Sigmoid colon (tissue), 7 donors: ENCODE measurements at places on chromosomes 7 and 10.

- no peak for DNase-seq
These were observed 178.5 kb downstream of the GPAM start for GRCh38 chr10:112005044-112005443.

- DNase-seq, result no peak
These were observed 49.6 kb upstream of the BTRC start for GRCh38 chr10:101304316-101304715.

- peak; percentile 74 for DNase-seq
These were observed 444.0 kb upstream of the MGMT start for GRCh38 chr10:129023082-129023481.

- peak; percentile 78 for DNase-seq
These were observed 68.3 kb downstream of the NAMPT start for GRCh38 chr7:106216517-106216922.

DNA sequence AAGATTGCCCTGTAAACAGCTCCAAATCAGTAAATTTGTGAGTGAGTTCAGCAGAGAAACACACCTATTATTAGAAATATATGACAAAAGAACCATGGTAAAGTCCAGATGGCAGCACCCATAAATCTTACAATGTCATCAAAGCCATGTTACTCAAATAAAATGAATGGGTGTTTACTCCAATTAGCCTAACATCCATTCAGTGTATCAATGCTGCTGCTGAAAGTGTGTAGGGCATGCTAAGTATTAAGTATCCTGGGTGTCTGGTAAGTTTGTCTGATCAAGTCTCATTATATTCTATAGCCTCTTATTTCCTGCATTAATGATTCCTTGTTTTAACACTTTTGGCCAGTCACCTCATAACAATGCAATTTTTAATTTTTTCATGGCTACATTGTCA is 185.5 kb upstream of the STEAP4 start:
- no peak for DNase-seq

- no peak for DNase-seq
These were observed 2.6 kb downstream of the TLX1 start for GRCh38 chr10:101133489-101134298.

GRCh38 chr10:38147686-38148085 is 53.5 kb downstream of the ZNF37A start:
- DNase-seq, result no peak

GRCh38 chr7:139117599-139118233 is 8.2 kb upstream of the ZC3HAV1 start:
- DNase-seq, result no peak

DNA sequence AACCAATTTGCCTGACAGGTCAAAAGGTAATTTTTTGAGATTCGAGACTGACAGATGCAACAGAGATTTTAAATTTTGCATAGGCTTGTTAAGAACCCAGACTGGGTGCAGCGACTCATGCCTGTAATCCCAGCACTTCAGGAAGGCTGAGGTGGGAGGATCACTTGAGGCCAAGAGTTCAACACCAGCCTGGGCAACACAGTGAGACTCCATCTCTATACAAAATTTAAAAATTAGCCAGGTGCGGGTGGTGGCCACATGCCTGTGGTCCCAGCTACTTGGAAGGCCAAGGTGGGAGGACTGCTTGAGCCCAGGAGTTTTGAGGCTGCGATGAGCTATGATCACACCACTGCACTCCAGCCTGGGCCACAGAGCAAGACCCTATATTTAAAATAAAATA is 34.6 kb downstream of the AMZ1 start:
- peak; percentile 40 for DNase-seq

GRCh38 chr10:96427291-96427690 is 68.5 kb upstream of the OPALIN start:
- DNase-seq, result no peak

DNA sequence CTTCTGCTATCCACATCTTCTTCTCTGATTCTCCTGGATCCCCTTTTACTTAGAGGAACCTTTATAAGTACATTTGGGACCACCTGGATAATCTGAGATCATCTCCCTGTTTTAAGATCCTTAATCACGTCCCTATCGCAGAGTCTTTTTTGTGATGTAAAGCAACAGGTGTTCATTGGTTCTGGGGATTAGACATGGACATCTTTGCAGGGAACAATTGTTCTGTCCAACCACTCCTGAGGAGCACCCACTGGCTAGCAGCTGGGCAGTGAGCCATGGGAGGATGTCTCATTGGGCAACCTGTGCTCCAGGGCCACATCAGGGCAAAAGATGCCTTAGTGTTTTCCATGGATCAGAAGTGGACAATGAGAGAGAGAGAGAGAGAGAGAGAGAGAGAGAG is 56.0 kb downstream of the ZNF800 start:
- no peak for DNase-seq

GRCh38 chr7:157552295-157552993 is 215.6 kb downstream of the DNAJB6 start:
- no peak for DNase-seq

- no peak for DNase-seq
These were observed 134.7 kb downstream of the POLR1F start for GRCh38 chr7:19574131-19574530.

GRCh38 chr10:102648269-102648888 is 4.1 kb downstream of the TRIM8 start:
- DNase-seq, result no peak

GRCh38 chr7:134343796-134344195 is 27.1 kb upstream of the SLC35B4 start:
- DNase-seq, result no peak

- no peak for DNase-seq
These were observed 247.0 kb upstream of the HABP2 start for GRCh38 chr10:113305871-113306270.
